Aorta (tissue), 5 donors: ENCODE measurements at places on chromosomes 12 and 14. TPM values are rescaled to one million over a fixed set of nuclear protein-coding genes. Genes with fewer than 3 reads are reported as not detected.

DNA sequence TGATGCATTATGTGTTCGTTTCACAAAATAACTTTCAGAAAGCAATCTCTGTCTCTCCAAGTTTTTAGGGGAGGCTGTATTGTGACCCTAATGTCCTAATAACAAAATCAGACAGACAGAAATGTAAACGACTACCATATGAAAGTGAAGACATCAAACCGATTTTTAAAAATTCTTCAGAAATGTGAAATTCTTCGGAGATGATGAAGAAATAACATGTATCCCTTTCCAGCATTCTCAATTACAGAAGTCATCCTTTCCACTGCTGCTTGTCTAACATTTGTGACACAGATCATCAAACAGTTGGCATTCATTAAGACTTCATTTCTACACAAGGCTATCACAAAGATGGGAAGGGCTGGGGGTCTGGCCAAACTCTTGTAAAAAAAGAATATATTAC is 41.0 kb downstream of the DMAC2L start:
- DNase-seq: no peak

GRCh38 chr12:9933958-9934357 is 1.8 kb upstream of the CLEC2A start:
- no peak for DNase-seq

GRCh38 chr14:91269076-91269991 is 24.8 kb upstream of the GPR68 start:
- DNase-seq: no peak

- no peak for DNase-seq
Measured at GRCh38 chr12:96500693-96501092, 11.3 kb downstream of the CFAP54 start.

DNA sequence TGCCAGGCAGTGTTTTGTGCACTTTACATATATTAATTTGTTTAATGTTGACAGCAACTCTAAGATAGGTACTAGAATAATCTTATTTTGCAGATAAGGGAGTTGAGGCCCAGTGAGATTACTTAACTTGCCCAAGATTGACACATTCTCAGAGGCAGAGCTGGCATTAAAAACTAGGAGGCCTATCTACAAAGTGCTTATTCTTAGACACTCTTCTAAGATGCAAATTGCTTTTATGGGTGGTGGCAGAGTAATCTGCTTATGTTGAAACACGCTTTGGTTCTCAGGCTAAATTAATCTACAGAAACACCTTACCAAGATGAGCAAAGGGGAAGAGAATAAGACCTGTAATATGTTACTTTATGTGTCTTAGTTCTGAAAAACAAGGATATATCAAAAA is 7.2 kb downstream of the MGP start:
- no peak for DNase-seq

DNA sequence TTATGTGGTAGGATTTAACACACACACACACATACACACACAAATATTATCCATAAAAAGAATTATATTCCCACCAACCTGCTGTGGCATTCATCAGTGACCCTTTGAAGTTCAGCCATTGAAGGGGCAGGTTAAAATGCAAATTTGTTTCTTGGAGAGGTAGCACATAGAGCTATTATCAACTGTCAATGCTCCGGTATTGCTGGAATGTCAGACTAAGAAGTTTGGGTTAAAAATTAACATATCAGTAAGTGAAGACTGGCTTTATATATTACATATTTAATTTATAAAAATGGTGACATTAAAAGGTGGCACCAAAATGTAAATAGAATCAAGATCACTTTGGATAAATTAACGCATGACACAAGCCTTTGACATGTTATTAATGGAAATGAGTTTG is 207.3 kb downstream of the DAD1 start:
- no peak for DNase-seq

- DNase-seq: no peak
Measured at GRCh38 chr14:101256266-101256665, 305.0 kb upstream of the DIO3 start.

GRCh38 chr12:28908646-28909045 is 240.4 kb upstream of the FAR2 start:
- no peak for DNase-seq

DNA sequence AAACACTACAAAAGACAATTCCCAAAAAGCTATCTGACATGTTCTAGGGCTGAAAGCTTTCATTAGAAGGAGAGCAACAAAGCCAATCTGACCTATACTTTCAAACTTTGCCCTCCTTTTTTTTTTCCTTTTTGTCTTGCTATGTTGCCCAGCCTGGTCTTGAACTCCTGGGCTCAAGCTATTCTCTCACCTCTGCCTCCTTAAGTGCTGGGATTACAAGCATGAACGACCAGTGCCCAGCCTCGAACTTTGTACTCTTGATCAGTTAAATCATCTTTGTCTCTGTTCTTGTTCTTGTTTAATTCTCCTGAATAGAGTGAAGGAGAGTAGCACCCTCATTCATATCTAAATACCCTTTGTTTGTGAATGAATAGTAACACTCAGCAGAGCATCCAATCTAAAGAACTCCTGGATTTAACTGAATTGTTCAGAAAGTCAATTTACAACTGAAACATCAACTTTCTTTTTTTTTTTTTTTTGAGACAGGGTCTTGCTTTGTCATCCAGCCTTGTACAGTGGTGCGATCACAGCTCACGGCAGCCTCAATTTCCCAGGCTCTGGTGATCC is 22.1 kb downstream of the ERP29 start:
- DNase-seq: no peak

- DNase-seq: peak; percentile 79
Measured at GRCh38 chr12:49776413-49776812, 35.1 kb downstream of the TMBIM6 start.

- DNase-seq: no peak
Measured at GRCh38 chr12:40107803-40108620, 2.1 kb upstream of the SLC2A13 start.

Gene KRT6C
- total RNA-seq: not detected

Gene NANOG
- 0.57 TPM for total RNA-seq

Gene CCDC175
- 0.71 TPM for total RNA-seq

Gene CSRP2
- 163 TPM for total RNA-seq

Gene CLEC14A
- total RNA-seq: 36.8 TPM

Gene SERPINA12
- not detected for total RNA-seq

Gene CSRNP2
- 32.3 TPM for total RNA-seq

Gene DAO
- not detected for total RNA-seq
